Renal cortical epithelial cell (primary cell): ENCODE measurements at places on chromosomes 2 and 18. TPM values are rescaled to one million over a fixed set of nuclear protein-coding genes. Genes with fewer than 3 reads are reported as not detected.

DNA sequence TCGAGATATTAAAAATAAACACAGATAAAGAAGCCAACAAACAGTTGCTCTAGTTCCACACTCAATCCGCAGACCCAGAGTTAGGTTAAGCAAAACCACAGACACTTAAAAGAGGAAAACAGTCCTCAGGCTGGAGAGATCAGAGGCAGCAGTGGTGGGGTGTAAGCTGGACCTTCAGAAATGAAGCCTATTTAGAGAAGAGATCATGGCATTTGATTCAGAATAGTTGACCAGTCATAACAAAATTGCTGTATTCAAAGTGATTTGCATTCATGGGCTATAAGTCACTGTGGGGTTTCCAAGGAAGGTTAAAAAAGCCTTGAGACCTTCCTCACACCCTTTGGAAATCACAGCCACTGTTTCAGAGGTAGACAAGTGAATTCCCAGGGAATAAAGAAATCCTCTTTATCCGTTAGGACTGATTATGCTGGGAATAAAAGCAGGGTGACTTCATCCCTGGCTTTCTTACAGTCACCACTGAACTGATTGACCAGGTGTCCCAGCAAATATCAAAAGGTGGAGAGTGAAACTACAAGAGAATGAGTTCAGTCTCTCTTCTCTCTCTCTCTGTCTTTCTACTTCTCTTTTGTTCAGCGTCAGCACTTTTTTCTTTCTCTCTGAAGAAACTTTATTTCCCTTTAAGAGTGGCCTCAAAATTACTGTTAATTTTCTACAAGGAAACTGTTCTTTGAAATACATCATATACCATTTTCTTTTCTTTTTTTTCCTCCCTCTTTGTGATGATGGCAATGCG, 171.8 kb upstream of the PIK3C3 start:
- no peak for DNase-seq

GRCh38 chr2:120626566-120626965, 109.1 kb upstream of the GLI2 start:
- DNase-seq: no peak

GRCh38 chr18:75757951-75758350, 330.4 kb upstream of the SMIM21 start:
- DNase-seq: no peak

DNA sequence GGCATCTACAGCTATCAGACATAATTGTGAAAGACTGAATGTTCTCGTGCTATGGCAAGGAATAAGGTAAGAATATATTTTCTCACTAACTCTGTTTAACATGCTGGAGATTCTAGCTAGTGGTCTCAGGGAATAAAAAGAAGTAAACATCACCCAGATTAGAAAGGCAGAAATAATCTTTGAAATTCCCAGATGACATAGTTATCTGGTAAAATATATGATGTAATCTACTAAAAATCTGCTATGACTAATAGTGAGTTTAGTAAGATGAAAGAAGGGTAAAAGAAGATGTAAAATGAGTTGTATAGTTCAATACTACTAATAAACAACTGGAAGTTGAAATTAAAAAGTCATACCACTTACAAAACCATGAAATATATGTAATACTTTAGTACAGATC, 134.2 kb downstream of the DSC3 start:
- DNase-seq: no peak

DNA sequence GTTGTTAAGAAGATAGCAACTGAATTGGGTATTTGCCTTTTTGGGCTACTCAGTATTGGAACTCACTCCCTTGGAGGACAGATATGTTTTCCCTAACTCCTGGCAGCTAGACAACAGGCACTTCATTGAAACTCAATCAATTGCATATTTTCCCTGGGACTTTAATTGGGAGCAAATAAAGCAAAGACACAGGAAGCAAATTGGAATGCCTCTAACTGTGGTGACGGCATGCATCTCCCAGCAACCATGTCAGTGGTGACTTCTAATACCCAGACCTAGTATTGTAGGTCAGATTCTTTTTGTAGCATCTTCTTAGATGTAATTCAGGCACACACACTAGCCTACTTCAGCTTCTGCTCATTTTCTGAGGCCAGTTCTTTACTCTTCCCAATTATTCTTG, 164.2 kb upstream of the SETBP1 start:
- no peak for DNase-seq

DNA sequence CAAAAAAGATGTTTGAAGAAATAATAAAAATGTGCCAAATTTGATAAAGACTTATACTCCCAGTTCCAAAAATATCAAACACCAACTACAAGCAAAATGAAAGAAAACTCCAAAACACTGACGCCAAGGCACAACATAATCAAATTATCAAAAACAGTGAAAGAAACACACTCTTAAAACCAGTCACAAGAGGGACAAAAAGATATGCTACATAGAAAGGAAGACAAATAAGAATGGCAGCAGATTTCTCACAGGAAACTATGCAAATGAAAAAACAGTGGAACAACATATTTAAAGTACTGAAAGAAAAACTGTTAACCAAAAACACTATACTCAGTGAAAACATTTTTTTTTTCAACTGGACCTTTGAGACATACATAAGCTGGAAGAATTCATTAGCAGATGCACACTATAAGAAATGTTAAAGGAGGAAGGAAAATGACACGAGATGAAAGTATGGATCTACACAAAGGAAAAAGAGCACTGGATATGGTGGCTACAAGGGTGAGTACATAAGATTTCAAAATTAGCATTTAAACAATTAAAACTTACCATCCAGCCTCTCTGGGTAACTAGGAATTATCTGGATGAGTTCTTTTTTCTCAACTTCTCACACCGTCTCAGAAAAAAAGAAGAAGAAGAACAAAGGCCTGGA, 94.0 kb upstream of the ACVR1C start:
- DNase-seq: peak; percentile 60

GRCh38 chr2:100195942-100196341, 53.6 kb upstream of the AFF3 start:
- no peak for DNase-seq

DNA sequence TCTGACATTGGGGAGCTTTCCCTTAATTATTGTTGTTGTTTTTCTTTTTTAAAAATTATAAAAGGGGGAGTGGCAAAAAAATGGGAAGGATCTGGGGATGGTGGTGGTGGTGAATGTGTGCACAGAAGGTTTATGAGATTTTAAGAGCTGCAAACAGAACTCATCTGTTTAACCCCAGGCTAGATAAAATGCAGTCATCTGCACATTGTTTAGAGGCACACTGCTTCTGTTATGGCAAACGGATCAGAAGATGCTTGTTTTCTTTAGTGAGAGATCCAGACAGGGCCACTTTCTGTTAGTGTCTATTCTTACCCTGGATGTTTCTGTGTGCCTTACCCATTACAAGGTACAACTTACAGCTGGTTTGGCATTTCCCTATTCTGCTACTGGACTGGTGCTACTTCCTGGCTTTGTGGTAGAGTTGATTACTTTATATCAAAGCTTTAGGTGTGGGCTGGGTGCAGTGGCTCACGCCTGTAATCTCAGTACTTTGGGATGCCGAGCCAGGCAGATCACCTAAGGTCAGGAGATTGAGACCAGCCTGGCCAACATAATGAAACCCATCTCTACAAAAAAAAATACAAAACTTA, 68.2 kb upstream of the NRP2 start:
- DNase-seq: no peak

DNA sequence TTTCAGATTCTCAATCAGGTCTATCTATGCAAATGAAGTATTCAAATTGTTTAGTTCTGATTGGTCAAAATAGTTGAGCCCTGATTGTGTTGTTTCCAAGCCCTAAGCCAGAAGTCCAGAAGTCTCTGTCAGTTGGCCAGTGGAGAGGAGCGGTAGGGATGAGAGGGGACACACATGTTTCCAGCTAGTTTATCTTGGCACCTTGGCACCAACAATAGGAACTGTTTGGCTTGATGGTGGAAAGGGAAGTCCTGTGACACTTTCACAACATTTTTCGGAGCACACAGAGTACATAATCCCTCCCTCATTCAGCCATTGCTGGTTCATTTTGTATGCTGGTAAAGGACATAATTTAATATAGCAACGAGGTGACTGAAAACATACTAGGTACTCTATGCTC, 1661.6 kb downstream of the SUCLG1 start:
- DNase-seq: no peak

DNA sequence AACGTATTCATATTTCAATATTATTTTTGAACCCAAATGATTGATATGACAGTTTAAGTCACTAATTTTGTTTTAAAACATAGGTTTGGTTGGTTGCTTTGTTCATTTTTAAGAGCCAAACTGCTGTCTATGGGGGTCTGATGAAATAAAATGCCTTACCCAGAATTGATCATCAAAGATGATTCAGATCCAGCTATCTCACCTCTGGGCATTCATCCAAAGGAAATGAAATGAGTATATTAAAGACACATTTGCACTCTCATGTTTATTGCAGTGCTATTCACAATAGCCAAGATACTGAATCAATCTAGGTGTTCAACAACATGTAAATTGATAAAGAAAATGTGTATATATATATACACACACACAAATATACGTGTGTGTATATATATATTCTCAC, 326.9 kb upstream of the GULP1 start:
- peak; percentile 21 for DNase-seq

Gene ATAD2B
- total RNA-seq: 6.4 and 16.8 TPM in 2 replicates

Gene BMP10
- total RNA-seq: not detected in 2 replicates

Gene GEN1
- total RNA-seq: 11.7 and 16.1 TPM in 2 replicates
